ENCODE measurements at places on chromosomes 4 and X.

- DNase-seq = no peak
These were observed 42.5 kb upstream of the MAP3K15 start for GRCh38 chrX:19557822-19558221.

DNA sequence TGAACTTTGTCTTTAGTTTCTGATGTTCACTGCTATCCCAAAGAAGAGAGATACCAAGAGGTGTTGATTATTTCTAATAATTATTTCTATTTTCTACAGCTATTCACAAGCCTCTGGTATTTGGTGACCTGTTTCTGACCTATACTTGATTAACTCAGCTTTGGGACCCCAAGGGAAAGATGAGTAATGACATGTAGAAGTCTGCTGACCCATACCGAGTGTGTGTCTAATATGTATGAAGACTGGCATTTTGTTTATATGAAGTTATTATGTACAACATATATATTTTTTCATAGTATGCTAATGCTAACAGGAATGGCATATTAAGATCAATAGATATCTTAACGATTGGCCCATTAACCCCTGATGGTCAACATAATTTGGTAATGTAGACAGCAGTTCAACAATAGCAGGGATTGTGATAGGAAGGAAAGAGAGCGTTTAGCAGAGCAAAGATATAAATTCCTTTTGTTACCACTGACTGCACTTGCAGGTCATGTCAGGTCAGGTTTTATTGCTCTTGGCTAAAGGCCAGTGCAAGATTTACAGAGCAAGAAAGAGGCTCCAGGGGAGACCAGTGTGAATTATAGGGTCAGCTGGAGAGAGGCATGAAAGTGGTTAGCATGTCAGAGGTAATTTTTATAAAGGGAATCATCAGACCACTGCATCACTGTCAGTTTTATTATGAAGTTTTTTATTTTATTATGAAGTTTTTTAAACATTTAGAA, 94.7 kb upstream of the DIPK2B start:
- DNase-seq = no peak

GRCh38 chr4:122873146-122873545, 46.5 kb downstream of the FGF2 start:
- DNase-seq = no peak

GRCh38 chr4:99696801-99697200, 39.2 kb upstream of the C4orf54 start:
- no peak for DNase-seq

- DNase-seq = no peak
These were observed 93.7 kb downstream of the PRSS12 start for GRCh38 chr4:118259111-118259510.

GRCh38 chr4:45183905-45184304, 457.5 kb upstream of the GNPDA2 start:
- DNase-seq = no peak

GRCh38 chrX:149860445-149860844, 20.5 kb upstream of the MAGEA8 start:
- no peak for DNase-seq

- no peak for DNase-seq
These were observed 24.1 kb downstream of the PIN4 start for GRCh38 chrX:72205706-72206105.

- no peak for DNase-seq
These were observed 36.1 kb downstream of the LONRF3 start for GRCh38 chrX:119010491-119010890.

Measured in stimulated activated CD8-positive, alpha-beta memory T cell treated with anti-CD3 and anti-CD28 coated beads, Interleukin-4, amount 100 ng/mL, for 24 hours (primary cell).